LoVo (cell line): ENCODE measurements at places on chromosomes 5 and 9.

- DNase-seq = no peak
Observed at GRCh38 chr9:84492366-84493159, 152.0 kb upstream of the SLC28A3 start.

DNA sequence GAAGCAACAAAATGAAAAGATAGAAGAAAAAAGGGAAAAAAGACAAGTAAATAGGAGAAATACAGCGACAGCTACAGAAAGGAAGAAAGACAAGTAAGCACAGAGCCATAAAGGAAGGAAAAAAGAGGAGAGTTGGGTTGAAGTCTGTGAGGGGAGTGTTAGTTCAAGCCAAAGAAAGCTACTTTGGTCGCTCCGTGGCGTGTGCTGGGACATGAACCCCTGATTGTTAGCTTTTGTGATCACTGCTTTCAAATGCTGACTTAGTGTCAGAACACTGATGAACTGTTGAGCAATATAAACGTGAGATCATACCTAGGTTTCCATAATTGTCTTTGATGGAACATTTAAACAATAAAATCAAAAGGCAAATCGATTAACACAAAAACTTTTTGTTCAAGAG is 370.1 kb downstream of the TMEM161B start:
- no peak for DNase-seq

GRCh38 chr9:89375191-89375760 is 57.0 kb downstream of the SECISBP2 start:
- DNase-seq = no peak

GRCh38 chr9:120734607-120735410 is 20.5 kb upstream of the MEGF9 start:
- DNase-seq = no peak
